DMS79 (cell line): ENCODE measurements at places on chromosomes 2 and 18.
A peak's percentile ranks its signal among the peaks of the same experiment; 100 is the strongest.

- DNase-seq = no peak
These were observed 687.6 kb downstream of the MBD2 start for GRCh38 chr18:53536908-53537307.

DNA sequence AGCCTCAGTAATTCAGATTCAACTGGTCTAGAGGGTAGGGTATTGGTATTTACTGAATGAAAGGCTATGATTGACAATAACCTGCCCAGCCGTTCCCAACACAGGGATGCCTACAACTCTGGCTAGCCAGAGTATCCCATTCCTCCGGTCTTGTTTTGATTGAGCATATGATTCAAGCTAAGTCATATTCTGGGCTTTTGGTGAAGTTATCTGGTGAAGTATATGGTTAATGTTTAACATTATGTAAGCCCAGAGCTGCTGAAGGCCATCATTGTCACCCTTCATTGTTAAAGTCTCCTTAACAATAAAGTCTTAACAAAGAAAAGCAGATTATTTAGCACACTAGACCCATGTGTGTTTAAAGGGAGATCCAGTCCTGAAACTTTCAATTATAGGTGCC lies 152.6 kb downstream of the EXOC6B start:
- DNase-seq = no peak

DNA sequence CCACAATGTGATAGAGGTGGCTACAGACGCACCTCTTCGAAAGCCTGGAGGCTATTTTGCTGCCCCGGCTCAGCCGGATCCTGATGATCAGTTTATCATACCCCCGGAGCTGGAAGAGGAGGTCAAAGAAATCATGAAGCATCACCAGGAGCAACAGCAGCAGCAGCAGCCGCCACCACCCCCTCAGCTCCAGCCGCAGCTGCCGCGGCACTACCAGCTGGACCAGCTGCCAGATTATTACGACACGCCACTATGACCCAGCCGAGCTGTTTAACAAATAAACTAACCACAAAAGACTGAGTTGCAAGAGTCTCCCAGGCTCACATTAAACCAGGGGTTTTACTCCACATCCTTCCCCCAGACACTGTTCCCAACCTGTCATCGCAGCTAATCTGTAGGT lies 263.8 kb downstream of the PHLPP1 start:
- DNase-seq = peak; percentile 28

DNA sequence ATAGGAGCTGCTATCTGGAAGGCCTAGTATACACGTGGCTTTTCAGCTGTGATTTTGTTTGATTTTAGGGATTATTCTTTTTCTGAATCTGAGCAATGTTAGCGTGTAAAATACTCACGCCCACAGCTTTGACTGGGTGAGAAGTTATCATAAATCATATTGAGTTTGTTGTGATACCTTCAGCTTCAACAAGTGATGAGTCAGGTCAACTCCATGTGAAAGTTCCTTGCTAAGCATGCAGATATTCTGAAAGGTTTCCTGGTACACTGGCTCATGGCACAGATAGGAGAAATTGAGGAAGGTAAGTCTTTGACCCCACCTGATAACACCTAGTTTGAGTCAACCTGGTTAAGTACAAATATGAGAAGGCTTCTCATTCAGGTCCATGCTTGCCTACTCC lies at the start of gene GKN1:
Gene GKN1 (plus strand): TSS at position 386 of the 400 bp plus-strand sequence. CDS start 42 bp downstream, outside the sequence.
- DNase-seq = no peak

GRCh38 chr18:5455674-5456073 lies 88.1 kb downstream of the EPB41L3 start:
- DNase-seq = no peak

- DNase-seq = no peak
These were observed 257.2 kb upstream of the RGPD4 start for GRCh38 chr2:107569496-107569895.

- DNase-seq = no peak
These were observed 897.4 kb upstream of the KLHL29 start for GRCh38 chr2:22487541-22487940.

GRCh38 chr18:21090680-21091079 lies 20.9 kb downstream of the ROCK1 start:
- no peak for DNase-seq

GRCh38 chr18:73653827-73654226 lies 493.8 kb downstream of the FBXO15 start:
- no peak for DNase-seq
